EH (cell line): ENCODE measurements at places on chromosomes 11 and 22.
A peak's percentile ranks its signal among the peaks of the same experiment; 100 is the strongest.

- DNase-seq = peak; percentile 22
Observed at GRCh38 chr22:34414467-34415440, 494.5 kb upstream of the LARGE1 start.

- DNase-seq = no peak
Observed at GRCh38 chr11:71363721-71364120, 84.5 kb downstream of the DHCR7 start.

DNA sequence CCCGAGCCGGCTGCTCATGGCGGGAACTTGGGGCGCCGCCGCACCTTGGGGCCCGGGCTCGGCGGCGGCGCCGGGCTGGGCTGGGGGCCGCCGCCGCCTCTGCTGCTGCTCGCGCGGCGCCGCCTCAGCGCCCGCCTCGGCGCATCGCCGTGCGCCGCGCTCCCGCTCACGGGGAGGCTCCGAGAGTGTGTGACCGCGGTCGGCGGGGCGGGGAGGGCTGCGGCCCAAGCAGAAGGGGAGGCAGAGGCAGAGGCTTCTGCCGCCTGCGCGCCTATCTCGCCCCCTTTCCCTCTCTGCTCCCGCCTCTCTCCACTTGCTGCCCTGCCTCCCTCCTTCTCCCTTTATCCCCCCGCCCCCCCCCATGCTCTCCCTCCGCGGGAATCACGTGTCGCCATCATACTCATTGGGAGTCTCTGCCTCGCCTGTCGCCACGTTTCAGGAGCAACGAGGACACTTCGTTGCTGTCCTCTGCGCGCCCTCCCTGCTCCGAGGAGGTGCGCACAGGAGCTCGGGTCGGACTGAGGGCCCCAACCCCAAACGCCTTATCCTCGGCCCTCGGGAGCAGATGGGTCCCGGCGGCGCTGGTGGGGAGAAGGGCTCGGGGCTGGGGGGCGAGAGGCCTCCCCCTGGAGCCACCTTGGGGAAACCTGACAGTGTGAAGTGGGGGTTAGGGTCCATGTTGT lies at the start of gene GUCY1A2:
GUCY1A2 (minus strand) TSS at position 258 of the 683 bp plus-strand sequence. CDS start 421 bp downstream, outside the sequence.
- peak; percentile 23 for DNase-seq

- no peak for DNase-seq
Observed at GRCh38 chr11:113446938-113447337, 28.3 kb downstream of the DRD2 start.

- peak; percentile 49 for DNase-seq
Observed at GRCh38 chr11:91163619-91164451, 941.0 kb upstream of the CHORDC1 start.

DNA sequence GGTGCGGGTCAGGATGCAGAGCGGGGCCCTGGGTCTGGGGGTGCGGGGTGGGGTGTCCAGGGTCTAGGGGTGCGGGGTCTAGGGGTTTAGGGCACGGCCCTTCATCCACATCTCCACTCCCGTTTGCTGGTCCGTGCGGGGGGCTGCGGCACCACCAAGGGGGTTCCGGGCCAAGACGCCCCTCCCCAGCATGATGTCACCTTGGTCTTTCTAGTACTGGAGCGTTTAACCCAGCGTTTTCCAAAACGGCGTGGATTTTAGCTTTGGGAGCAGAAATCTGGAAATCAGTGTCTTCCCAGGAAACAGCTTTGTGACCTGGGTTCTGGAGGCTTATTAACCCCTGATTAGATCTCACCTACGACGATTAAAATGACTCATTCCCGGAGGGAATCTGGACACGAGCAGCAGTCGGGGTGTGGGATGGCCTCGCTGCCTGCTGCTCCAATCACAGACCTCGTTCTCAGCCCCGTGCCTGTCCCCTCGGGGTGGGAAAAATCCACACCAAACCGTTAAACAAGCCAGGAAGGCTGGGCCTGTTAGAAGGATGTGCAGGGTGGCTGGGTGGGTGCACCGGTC lies 759 bp downstream of the AP2A2 start:
- peak; percentile 83 for DNase-seq

- DNase-seq = peak; percentile 13
Observed at GRCh38 chr11:5992604-5993251, 5.9 kb upstream of the OR52L1 start.

- no peak for DNase-seq
Observed at GRCh38 chr11:41389623-41390130, 69.8 kb downstream of the LRRC4C start.

GRCh38 chr22:21718499-21718898 lies 17.1 kb downstream of the YPEL1 start:
- DNase-seq = no peak

DNA sequence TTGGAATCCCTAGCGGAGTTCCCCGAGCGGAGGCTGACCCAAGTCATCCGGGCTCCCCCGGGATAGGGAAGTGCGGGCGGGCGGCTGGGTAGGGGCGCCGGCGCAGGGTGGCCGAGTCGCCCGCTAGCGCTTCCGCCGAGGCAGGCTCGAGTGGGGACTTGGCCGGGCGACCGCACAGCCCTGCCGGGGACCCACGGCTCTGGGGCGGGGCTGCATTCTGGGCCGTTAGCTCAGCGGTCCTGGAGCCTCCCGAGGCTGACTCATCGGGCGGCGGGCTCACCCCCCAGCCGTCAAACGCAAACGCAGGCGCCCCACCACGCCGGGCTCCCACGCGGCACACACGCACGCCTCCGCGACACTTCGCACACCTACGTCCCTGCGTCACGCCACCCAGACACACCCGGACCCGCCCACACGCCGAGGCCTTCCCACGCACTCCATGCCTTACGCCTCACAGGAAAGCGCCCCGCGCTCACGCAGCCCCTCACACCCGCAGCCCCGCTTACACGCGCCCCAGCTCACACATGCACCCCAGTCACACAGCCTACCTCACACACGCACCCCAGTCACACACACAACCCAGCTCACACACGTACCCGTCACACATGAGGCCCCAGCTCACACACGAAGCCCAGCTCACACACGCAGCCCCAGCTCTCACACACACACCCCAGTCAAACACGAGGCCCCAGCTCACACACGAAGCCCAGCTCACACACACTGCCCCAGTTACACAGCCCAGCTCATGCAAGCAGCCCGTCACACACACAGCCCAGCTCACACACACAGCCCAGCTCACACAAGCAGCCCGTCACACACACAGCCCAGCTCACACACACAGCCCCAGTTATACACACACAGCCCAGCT lies 1.2 kb downstream of the PHLDB1 start:
- DNase-seq = peak; percentile 91

DNA sequence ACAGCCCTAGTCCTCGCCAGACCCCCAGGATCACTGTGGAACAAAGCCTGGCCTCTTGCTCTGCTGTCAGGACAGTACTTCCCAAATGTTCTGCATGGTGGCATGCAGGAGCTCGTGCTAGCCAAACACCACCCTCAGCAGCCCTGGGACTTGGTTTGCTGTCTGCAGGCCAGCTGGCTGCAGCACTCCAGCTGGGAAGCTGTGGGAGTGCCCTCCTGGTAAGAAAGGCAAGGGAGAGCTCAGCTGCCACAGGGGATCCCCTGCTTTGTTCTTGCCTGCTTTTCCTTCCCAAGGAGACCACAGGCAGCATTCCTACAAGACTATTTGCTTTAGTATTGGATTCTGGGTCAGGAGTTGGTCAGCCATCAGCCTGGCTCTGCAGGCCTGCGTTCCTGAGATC lies 27.9 kb downstream of the TCIRG1 start:
- no peak for DNase-seq

DNA sequence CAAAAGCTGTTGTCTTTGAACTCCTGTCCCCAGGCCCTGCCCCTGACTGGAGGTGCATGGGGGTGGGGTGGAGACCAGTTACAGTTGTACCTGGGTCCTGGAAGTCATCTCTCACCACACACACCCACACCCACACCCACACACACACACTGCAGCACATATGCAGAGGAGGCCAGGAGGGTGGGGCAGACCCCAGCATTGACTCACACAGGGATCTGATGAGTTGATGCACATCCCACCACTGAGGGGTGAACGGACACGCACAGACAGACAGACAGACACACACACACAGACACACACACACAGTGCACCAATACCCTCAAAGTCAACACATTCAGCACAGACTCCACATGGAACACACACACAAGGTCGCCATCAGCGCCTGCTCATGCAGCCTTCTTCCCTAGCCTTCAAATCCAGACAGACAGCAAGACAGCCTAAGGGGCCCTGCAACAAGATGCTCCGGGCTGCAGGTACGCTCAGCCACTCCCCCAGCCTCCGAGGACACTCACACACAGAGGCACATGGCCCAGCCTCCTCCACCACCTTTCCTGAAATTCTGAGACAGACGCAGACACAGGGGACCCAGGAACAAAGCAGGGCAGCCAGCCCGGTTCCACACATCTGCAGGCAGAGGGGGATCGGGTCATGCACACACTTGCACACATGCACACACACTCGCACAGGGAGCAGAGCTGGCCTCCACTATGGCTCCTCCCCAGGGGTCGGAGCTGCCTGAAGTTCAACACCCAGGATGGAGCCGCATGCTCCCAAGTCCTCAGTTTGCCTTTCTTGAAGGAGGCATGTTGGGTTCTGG lies 26.5 kb downstream of the SYT7 start:
- no peak for DNase-seq

GRCh38 chr11:99257131-99257530 lies 236.4 kb downstream of the CNTN5 start:
- no peak for DNase-seq

DNA sequence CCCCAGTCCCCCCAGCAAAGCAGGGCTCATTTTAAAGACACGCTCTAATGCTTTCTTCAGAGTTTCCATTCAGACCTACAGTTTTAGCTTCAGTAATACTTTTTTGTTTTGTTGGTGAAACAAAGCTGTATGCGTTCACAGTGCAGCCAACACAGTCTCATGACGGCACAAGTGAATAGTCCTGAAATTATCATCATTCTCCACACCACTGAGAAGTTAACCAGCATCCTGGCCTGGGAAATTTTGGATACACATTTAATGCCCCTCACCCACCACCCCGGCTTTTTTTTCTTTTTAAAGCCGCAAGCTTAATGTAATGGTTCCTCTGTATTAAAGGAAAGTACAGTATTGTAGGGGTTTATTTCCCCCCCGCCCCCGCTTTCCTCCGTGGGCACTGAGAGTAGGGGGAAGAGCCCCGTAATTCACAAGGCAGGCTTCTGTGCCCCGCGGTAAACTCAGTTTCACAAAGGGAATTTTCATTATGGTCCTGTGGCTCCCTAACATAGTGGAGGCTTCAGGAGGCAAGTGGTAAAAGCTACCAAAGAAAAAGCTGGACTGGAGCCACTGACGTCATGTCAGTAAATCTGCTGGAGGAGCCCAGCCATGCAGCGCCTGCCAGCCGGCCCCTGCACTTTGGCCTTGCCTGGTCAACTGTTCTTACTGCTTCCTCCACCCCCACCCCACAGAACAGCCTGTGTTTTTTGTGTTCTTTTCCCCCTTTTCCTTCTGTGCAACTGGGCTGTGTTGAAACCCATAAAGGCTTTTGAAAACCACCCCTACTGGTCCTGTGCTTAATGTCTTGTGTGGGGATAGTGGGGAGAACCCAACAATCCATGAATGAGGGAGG lies 18.2 kb downstream of the TEAD1 start:
- peak; percentile 95 for DNase-seq

- DNase-seq = no peak
Observed at GRCh38 chr11:107316426-107316825, 141.2 kb downstream of the CWF19L2 start.

- DNase-seq = no peak
Observed at GRCh38 chr11:30585892-30586250, 282 bp downstream of the MPPED2 start.

DNA sequence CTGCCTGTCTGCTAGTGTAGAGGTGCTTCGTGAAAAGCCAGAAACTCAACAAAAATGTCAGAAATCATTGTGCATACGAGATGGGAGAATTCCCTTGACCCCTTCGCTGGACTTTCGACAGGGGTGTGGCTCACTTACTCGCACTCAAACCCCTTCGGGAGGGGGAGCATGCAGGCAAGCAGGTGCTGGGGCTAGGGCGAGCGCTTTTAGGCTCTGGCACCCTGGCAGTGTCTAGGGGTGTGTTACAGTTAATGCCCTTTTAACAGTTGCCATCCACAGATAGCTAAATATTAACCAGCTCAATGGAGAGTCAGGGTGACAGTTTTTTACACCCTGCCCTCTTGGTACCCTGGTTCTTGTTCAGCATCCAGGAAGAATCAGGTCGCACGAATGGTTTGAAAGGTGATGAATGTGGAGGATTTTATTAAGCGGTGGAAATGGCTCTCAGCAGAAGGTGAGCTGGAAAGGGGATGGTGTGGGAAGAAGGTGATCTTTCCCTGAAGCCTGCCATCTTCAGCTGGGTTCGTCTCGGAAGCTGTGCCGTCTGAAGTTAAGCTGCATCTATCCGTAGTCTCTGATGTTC lies 59.6 kb upstream of the SHANK2 start:
- no peak for DNase-seq

GRCh38 chr11:47591764-47592163 lies 2.4 kb downstream of the C1QTNF4 start:
- no peak for DNase-seq

DNA sequence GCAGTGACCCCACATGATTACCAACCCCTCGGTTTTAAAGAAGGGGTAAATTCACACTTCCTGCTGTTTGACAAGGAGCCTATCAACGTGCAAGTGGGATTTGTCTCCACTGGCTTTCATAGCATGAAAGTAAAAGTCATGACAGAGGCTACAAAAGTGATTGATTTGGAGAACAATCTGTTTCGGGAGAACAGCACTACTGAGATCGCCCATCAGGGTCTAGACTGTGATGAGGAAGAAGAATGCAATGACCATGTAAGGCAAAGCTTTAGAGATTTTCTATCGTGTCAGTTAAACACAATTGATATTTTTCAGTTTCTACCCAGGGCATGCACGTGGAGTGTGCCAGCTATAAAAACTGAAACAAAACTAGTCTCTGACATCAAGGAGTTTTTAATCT lies 41.7 kb downstream of the HORMAD2 start:
- no peak for DNase-seq

GRCh38 chr11:37390576-37391083 lies 792.6 kb upstream of the RAG2 start:
- no peak for DNase-seq

DNA sequence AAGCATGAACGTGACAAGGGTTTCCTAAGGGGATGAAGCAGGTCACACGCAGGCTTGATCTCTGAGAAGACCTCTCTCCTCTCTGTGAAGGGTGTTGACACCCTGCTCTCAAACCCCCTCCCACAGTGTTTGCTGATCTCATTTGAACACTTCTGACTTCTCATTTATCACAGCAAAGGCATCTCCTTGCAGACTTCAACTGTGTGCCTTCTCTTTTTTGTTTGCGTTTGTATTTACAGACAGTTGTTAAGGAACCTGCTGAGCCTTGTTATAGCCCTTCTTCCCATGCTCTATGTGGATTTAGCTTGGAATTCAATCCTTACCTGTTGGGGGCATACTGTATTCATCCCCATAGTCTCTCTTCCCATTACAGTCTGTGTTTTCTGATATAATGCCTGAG lies 206.5 kb downstream of the NELL1 start:
- DNase-seq = no peak

DNA sequence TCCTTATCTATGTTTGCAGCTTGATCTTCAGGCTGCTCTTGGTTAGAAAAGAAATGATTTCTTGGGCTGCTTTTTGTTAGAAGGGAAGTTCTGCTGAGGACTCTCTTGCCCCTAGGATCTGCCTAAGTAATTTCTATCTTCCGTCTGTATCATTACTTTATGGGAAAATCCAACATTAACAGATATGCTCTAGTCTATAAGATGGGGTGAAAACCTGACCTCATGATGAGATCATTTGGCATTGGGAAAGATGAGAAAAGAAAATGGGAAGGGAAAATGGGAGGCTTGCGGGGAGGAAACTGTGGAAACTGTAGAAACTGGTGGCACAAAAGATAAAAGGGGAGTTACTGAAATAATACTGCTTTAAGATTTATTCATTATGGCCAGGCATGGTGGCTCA lies 63.6 kb downstream of the FDX1 start:
- DNase-seq = no peak
